ENCODE measurements at places on chromosomes 5 and 9. TPM values are rescaled to one million over a fixed set of nuclear protein-coding genes. Genes with fewer than 3 reads are reported as not detected.

The INSL6 gene
- total RNA-seq = not detected

DNA sequence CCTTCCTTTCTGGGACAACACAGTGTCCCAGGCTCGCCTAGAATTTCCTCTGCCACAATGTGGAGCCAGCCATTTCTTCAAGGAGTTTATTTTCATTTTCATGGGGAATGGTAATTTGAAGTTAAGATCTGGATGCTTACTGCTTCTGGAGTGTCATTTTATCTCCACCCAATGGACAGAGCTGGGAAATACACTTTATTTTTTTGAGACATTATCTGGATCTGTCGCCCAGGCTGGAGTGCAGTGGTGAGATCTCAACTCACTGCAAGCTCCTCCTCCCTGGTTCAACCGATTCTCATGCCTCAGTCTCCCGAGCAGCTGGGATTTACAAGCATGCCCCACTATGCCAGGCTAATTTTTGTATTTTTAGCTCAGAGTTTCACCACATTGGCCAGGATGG, 12.7 kb upstream of the THG1L start:
- DNase-seq = peak; percentile 60

The ACTBL2 gene
- total RNA-seq = not detected

DNA sequence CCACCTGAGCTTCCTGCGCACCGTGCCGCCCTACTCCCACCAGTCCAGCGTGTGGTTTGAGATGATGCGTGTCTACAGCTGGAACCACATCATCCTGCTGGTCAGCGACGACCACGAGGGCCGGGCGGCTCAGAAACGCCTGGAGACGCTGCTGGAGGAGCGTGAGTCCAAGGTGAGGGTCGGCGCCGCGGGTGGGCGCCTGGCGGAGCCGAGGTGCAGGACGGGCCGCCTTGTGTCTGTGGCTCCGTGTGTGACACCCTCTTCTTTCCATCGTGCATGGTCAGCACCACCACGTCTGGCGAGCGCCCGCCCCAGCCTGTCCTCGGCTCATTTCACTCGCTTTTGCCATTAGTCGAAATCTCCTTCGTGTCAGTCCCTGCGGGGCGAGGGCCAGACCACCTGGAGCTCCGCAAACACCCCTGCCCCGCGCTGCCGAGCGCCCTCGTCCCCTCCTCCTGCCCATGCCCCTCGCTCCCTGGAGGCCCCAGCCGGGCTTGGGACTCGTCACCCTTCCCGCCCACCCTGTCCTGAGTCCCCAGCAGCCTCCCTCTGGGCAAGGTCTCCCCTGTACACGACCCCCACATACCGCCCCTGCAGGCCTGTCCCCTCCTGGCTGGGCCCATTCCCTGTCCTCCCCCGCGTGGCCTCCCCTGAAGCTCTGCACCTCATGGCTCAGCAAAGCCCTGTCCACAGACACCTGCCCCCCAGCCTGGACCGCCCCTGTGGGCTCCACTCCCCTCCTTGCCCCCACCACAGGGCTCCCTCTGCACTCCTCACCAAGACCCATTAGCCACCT, 7.0 kb downstream of the GRIN1 start:
- no peak for DNase-seq

- no peak for DNase-seq
These were observed 169.3 kb downstream of the MACROH2A1 start for GRCh38 chr5:135229679-135230132.

DNA sequence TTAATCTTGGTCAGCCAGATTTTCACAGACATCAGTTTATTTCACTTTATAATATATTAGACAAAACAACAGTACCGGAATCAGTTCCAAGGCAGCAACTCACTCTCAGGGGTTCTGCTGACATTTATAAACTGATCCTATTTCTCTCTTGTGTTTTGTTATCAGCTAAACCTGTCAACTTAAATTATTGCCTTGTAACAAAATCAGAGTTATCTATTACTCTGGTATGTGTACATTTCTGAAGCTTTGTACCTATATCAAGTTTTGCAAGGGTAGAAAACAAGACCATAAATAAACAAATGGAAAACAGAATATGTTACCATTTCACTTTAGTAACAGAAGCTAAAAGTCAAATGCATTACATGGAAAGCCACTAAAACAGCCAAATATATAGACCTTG, 122.1 kb downstream of the SIL1 start:
- DNase-seq = no peak

The SAP30L gene
- total RNA-seq = 39.1 TPM

DNA sequence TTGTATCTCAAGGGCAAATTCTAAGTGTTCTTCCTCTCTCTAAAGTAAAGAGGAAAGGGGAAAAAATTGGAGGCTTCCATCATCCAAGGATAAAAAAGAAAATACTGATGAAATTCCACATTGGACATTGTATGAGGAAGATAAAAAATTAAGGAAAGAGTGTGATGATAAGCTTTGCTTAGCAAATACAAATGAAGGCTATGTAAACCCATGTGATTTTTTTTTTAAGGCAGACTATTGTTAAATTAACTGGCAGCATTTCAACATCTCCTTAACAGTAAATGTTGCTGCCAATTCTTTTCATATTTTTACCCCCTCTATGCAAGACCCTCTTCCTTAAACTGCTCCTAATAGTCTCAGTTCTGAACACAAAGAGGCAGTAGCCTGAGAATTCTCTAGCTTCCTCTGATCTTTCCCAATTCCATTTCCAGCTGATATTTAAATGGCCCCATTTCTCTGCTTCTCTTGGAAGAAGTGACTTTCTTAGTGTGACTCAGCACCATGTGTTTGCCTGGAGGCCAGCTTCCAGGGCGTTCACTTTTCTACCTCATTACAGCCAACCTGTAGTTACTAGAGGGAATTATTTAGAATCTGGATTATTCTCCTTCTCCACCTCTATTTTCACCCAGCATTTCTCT, 159.7 kb downstream of the TLE1 start:
- DNase-seq = peak; percentile 30

GRCh38 chr5:142870532-142871362, 100.6 kb downstream of the ARHGAP26 start:
- no peak for DNase-seq

The OR1J2 gene
- total RNA-seq = not detected

DNA sequence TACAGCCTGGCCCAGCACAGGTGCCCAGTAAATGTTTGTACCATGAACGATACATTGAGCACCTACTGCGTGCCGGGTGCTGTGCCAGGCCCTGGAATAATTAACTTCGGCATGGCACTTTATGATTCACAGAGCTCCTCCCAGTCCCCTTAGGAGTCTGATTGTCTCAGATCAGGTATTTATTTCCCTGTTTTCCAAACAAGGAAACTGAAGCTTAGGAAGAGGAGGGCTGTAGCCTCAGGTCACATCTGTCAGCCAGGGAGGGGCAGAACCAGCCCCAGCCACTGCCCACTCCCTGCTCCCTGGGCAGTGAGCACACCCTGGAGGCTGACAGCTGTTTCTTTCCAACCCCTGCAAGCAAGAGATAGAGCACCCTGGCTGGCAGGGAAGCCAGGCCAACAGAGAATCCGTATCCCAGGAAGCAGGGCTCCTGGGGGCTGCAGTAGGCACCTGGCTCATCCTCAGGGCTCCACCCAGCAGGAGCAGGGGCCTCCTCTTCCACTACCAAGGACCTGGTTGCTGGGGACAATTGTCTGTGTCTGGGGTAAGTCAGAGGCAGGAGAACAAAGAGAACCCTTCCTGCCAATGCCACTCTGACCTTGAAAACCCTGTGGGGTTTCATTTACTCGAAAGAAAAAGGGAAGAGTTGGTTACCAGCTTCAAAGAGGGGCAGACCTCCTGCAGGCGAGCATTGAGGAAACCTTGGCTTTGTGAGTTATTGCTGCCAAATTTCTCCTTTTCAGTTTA, 69.0 kb downstream of the DAB2IP start:
- DNase-seq = no peak

- DNase-seq = peak; percentile 26
These were observed 17.0 kb downstream of the CAMK2A start for GRCh38 chr5:150272531-150272930.

The BARX1 gene
- 0.37 TPM for total RNA-seq

The SLC22A4 gene
- 4.3 TPM for total RNA-seq

DNA sequence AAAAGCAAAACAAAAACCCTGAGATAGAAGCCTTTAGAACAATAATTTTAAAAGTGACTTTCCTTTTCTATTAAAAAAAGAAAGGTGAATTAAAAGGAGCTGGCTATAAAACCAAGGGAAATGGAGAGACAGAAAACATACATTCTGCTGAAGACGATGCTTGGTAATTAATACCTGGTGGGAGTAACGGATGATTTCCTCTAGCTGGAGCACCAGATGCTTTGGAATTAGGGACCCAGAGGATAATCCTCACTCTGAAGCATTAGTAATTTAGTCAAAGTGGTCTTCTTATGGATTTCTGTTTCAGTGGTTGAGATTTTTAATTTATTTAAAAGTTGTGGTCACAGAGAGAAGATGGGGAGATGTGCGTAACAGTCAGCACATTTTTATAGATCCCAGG, 982.5 kb downstream of the TLE4 start:
- no peak for DNase-seq

DNA sequence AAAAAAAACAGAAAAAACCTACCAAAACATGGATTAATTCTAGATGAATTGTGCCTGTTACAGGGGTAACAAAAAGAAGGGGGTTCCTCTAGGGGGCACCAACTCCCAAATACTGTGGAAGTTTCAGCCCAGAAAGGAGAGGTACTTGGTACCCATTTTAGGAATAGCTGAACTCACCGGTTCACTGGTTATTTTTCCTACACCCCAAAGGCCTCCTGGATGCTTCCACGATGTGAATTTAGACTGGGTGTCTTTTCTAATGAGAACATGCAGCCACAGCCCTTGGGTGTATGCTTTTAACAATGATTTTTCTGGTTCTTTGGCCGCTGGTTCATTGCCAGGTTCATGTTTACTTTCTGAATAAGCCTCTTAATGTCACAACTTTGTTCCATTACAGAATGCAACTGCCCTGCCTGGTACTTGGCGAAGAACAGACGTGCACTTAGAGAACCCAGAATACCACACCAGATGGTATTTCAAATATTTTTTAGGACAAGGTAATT, 46.7 kb downstream of the GARNL3 start:
- peak; percentile 48 for DNase-seq

DNA sequence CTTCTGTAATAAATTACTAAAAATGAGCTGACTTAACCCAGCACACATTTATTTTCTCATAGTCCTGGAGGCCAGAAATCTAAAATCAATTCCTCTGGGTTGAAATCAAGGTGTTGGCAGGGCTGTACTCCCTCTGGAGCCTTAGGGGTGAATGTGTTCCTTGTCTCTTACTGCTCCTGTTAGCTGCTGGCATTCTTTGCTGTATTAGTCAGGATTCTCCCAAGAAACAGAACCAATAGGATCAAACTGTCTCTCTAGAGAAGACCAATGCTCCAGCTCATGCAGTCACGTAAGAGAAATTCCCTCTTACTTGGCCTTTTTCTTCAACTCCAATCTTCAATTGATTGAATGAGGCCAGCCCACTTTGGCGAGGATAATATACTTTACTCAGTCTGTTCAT, 15.3 kb upstream of the CD180 start:
- no peak for DNase-seq

DNA sequence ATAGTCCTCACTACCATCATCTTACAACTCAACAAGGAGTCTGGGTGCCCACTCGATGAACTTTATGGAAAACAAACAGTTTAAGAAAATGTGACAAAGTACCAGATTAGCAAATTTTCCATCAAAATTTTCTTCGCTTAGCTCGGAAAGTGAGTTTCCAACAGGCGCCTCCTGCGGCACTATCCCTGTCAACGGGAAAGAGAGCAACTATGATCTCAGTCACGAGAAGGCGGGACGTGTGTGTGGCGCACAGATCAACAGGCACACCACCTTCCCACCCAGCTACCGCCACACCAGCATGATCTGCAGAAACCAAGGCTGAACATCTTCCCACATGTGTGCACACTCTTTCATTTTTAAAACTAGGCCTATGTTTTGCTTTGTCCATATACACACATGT, 13.7 kb upstream of the INPP5E start:
- DNase-seq = no peak

The PTPRD gene
- 45.3 TPM for total RNA-seq

The SLC34A1 gene
- total RNA-seq = not detected

GRCh38 chr5:96149546-96149945, 187.9 kb upstream of the ELL2 start:
- DNase-seq = peak; percentile 34

The GARIN3 gene
- total RNA-seq = not detected

- DNase-seq = no peak
These were observed 88.8 kb upstream of the TTC23L start for GRCh38 chr5:34750206-34750605.

DNA sequence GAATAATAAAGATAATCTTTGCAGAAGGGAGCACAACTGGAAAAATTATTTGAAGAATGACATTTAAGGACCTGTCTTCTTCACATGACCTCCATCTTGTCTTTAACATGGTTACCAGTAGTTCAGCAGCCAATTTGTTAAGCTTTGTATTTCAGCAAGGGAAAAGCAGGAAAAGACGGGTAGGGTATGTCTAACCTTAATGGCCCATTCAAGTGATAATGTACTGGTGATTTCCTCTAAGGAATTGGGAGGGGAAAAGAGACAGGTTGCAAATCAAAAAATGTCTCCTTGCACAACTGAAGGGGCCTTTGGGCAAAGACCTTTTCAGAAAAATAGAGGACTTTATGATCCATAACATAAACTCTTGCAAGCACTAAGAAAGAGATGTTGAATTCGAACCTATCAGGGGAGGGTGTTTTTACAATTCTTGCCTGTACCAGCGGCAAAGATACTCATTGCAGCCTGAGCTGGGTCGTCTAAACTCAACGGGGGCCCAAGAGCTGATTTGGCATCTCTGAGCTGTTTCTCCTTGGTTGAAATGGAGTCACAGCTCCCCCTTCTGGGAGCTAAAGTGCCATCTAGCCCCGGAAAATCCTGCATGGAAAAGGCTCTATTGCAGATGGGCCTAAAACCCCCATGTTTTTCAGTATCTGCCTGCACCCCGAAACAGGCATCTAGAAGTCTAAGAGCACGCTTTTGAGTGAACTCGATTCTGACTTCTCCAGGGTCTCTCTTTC, 3.8 kb downstream of the BRINP1 start:
- DNase-seq = peak; percentile 38

DNA sequence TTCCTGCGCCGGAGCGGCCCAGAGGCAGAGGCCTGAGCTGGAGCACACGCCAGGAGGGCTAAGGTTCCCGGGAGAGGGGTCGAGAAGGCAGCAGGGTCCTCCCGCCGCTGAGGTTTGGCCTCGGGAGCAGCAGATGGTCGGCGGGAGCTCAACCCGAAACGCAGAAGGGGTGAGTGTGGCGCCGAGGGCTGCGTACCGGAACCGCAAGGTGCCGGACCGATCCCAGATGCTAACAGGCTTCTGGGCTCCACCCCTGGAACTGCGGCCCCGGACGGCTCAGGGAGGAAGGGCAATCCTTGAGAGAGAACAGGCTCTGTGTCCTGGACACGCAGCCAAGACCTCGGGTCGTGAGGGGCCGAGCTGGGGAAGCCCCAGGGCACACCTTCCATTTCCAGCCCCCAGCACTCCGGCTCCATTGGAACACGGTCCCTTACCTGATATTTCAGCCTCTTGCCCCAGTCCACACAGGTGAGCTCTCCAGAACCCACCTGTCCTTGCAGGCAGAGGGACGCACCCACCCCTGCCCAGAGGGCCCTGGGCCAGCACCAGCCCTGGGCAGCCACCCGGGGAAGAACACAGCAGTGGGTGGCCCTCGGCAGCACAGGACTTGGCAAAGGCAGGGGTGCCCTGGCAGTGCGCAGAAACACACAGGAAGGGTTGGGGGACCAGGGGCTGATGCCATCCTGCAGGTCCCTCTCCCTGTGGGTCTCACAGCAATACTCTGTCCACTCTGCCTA, 1.4 kb downstream of the LHX3 start:
- no peak for DNase-seq

The CDH18 gene
- 1.8 TPM for total RNA-seq

The NOXA1 gene
- 0.92 TPM for total RNA-seq

- DNase-seq = no peak
These were observed 36.9 kb upstream of the PLEKHG4B start for GRCh38 chr5:54876-55569.

GRCh38 chr5:146130440-146131045, 25.2 kb upstream of the PLAC8L1 start:
- peak; percentile 30 for DNase-seq

Measured in NCI-H460 (cell line).